NK-92 treated with Interleukin-12 subunit alpha and Interleukin-12 subunit beta, amount 100 ng/mL, for 24 hours (cell line): ENCODE measurements at places on chromosomes 13 and 19.

DNA sequence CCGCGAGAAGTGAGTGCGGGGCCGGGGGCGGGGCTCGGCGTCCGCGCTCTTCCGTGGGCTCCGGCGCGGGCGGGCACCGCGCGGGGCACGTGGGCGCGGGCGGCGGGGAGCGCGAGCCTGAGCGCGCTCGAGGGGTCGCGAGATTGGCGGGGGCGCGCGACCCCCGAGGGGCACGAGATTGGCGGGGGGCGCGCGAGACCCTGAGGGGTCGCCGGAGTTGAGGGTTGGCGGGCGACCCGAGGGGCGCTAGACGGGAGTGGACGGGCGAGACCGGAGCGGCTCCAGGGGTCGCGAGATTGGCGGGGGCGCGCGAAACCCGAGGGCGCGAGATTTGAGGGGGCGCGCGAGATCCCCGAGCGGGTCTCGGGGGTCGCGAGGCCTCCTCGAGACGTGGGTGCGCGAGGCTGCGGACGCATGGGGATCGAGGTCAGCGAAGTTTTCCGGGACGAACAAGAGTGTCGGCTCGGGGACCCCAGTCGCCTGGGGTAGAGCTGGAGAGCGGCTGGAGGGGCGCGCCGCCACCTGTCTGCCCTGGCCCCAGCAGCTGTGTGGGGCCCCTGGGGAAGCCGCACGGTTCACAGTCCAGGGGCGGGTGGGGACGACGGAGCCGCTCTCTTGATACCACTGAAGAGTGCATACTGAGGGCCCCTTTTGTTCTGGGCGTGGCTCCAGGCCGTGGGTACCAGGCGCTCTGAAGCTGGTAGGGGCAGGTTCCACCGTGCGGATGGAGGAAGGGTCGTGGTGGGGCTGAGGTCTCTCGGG, 682 bp downstream of the SSBP4 start:
- DNase-seq = peak; percentile 43

GRCh38 chr13:60329221-60329923, 67.6 kb upstream of the TDRD3 start:
- no peak for DNase-seq

DNA sequence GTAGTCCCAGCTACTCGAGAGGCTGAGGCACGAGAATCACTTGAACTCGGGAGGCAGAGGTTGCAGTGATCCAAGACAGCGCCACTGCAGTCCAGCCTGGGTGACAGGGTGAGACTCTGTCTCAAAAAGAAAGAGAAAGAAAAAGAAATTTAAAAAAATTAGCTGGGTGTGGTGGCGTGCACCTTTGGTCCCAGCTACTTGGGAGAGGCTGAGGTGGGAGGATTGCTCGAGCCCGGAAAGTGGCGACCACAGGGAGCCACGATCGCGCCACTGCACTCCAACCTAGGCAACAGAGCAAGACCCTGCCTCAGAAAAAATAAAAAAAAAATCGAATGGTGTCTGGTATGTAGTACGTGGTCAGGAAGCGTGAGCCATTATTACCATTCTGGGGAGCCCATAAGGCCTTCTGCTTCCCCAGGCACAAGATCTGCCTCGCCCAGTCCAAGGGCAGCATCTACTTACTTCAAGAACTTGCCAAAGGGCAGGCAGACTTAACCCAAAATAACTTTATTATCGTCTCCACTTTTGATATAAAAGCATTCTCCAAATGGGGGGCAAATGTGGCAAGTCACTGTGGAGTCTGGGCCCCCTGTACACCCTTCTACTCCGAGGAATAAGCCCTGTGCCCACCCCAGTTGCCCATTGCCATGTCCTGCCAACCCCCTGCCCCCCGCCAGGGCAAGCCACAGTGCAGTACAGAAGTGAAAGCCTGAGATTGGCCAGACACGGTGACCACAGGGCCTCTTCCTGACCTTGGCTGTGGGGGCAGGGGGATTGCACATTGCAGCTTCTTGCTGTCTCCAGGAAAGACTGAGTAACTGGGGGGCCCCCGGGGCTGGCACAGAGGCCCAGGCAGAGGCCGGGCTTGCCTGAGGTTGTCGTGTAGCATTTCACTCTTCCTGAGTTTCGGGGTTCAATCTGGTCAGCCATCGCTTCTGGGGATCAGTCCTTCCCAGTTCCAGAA, 12.6 kb downstream of the CCL25 start:
- peak; percentile 15 for DNase-seq

DNA sequence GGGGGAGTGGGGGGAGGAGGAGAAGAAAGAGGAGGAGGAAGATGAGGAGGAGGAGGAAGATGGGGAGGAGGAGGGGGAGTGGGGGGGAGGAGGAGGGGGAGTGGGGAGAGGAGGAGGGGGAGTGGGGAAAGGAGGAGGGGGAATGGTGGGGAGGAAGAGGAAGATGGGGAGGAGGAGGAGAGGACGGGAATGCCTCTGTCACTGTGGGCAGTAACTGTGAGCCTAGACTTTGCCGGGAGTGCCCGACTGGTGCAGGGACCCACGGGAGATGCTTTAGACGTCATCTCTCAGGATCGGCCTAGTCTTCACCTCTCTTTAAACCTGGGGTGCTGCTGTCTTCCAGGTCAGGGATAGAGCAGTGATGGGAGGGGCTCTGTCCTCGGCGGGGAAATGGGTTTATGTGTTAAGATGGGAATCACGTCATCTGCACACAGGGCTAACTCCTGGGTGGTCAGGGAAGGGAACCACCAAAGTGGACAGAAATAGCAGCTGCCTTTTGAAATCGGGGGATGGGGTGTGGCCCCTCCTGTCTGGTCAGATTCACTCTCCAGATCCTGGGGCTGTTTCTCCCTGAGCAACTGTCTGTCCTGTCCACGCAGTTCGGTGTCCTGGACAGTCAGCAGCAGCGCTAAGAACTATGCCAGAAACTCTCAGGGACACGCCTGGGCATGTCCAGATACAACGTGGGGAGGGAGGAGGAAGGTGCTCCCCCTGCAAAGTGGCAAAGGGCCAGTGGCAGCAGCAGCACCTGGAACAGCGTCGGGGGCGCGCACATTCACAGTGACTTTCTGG, 26.9 kb downstream of the GAS6 start:
- DNase-seq = no peak

GRCh38 chr13:85411591-85411990, 387.6 kb downstream of the SLITRK6 start:
- no peak for DNase-seq

- DNase-seq = no peak
These were observed 39.2 kb downstream of the STK24 start for GRCh38 chr13:98537740-98538139.

- DNase-seq = no peak
These were observed 142.1 kb downstream of the PDS5B start for GRCh38 chr13:32728327-32728726.

DNA sequence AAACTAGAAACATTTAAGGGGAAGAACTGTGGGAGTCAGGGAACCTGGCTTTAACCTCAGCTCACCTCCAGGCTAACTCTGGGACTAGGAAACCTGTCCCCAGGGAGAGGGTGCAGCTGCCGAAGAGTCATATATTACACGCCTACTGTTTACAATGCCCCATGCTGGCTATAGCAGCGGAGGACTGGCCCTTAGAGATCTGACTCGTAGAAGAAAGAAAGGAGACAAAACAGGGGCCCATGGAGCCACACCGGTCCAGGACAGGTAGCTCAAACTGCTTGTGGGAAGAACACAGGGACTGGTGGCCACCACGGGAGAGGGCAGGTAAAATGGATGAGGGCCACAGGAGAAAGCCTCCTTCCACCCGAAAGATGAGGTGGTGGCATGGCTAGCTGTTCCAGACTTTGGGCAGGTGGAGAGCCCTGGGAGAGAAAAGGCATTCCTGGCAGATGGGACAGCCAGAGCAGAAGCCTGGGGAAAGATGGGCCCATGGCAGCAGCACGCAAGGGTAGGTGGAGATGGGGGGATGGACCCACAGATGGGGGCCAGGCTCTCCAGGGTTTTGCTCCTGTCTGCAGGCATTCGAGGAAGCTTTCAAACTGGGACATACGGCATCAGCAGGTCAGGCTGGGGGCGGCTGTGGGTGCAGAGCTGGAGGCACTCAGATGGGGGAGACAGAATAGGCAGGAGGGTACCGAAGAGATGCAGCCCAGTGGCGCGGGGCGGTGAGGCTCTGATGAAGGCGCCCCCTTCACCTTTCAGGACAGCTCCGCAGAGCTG, 69.5 kb downstream of the LATS2 start:
- no peak for DNase-seq

GRCh38 chr19:4773047-4773640, 18.4 kb upstream of the FEM1A start:
- DNase-seq = no peak

GRCh38 chr13:23509781-23510543, 60.2 kb upstream of the TNFRSF19 start:
- DNase-seq = no peak

GRCh38 chr13:101868585-101869469, 416.4 kb downstream of the ITGBL1 start:
- DNase-seq = no peak

DNA sequence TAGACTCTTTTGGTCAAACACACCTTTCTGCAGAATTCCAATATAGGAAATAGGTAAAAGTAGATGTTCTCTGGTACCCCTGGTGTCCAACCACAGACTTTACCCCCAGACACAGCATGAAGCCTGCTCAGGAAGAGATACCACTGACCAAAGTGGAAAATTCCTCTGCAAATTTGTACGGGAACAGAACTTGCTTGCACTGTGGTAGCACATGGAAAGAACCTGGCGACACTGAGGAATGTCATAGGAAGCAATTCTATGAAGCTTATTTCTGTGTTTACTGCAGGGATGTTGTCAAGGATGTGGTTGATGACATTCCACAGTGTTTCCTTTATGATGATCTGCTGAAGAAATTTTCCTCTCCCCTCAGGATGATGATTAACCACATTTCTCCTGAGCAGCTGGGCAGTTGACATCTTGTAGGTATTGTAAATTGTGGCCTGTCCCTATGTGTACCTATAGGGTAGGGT, 48.9 kb upstream of the TNFSF11 start:
- no peak for DNase-seq

DNA sequence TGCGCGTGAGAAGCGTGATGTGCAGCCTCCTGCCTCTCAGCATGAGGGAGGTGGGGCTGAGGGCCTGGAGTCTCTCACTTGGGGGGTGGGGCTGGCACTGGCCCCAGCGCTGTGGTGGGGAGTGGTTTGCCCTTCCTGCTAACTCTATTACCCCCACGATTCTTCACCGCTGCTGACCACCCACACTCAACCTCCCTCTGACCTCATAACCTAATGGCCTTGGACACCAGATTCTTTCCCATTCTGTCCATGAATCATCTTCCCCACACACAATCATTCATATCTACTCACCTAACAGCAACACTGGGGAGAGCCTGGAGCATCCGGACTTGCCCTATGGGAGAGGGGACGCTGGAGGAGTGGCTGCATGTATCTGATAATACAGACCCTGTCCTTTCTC, 8.7 kb downstream of the CD177 start:
- DNase-seq = no peak

GRCh38 chr13:107367258-107367657, 799.3 kb upstream of the ARGLU1 start:
- no peak for DNase-seq

- no peak for DNase-seq
These were observed 29.4 kb upstream of the FBXL3 start for GRCh38 chr13:77056382-77056781.

GRCh38 chr19:19514215-19514657, 1.1 kb downstream of the TSSK6 start:
- DNase-seq = no peak

GRCh38 chr13:41150058-41150457, 17.5 kb upstream of the KBTBD6 start:
- DNase-seq = no peak
